Heart left ventricle (tissue), 16 donors: ENCODE measurements at places on chromosomes 16 and 17.

GRCh38 chr17:19716108-19717030 is at the start of gene SLC47A2:
Gene SLC47A2 (minus strand): TSS chr17:19716584. CDS start chr17:19716555, 29 bp downstream.
- DNase-seq: peak; percentile 60

GRCh38 chr17:55442953-55443683 is 21.5 kb upstream of the MMD start:
- no peak for DNase-seq

DNA sequence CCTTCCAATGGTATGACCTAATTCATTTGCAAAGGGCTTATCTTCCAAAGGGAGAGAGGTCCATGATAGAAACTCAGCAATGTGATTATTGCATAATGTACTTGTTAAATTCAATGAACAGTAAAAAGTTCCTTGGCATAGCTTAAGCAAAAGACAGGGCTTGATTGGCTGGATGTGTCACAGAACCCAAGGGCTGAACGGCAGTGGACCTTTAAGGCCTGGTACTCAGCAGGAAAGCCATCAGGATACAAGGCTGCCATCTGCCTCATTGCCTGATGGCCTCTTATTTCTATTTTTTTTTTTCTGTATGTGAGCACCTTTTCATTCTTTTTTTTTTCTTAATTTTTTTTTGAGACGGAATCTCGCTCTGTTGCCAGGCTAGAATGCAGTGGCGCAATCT is 208.9 kb upstream of the WSCD1 start:
- no peak for DNase-seq

DNA sequence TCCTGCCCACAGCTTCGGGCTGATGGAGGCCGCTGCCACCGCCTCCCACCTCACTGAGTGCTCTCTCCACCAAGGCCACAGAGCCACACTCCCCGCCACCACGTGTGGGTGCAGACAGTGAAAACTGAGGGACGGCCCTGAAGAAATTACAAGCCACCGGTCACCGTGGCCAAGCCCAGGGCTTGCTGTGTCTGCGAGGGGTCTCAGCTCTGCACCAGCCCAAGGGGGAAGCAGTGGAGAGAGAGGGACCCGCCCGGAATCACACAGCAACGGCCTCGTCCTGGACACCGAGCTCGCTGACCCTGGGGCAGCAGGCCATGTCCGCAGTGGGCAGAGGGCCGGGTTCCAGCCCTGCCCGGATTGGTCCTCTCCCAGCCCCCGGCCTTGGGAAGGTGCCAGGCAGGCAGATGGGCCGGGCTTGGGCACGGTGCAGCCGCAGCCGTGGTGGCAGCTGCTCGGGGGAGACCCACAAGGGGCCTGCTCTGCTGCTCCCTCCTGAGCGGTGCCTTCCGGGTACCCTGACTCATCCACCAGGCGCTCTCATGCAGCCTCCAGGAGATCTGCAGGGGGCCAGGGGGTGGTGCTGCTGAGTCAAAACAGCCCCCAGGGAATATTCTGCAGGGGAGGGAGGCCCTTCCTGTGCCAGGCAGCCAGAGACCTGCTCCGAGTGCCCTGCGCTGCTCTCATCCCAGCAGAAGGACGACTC is 52.0 kb downstream of the CBFA2T3 start:
- DNase-seq: peak; percentile 50
